Fibroblast of upper back skin (primary cell): ENCODE measurements at places on chromosomes 13 and 19.

DNA sequence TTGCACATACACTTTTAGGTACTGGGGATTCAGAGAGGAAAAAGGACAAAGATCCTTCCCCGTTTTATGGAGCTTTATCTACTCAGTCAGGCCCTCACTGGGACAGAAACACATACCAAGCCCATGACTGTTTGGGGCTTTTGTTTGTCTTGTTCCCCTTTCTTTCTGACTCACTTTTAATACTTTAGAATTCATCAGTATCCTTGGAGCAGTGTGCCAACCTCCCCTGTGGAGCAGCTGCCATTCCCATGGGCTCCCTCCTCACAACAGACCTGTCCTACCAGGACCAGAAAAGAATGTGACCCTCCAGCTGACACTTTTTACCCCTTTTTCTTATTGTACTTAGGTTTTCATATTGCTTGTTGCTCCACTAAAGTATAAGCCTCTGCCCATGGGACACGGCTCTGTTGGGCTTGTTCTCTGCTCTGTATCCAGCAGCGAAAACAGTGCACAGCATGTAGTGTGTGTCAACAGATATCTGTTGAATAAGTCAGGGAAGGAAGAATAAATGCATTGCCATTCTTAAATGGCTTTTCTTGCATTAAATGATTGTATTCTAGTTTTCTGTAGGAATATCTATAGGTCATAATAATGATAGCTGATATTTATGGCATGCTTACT, 431.1 kb downstream of the EFNB2 start:
- peak; percentile 94 for DNase-seq

DNA sequence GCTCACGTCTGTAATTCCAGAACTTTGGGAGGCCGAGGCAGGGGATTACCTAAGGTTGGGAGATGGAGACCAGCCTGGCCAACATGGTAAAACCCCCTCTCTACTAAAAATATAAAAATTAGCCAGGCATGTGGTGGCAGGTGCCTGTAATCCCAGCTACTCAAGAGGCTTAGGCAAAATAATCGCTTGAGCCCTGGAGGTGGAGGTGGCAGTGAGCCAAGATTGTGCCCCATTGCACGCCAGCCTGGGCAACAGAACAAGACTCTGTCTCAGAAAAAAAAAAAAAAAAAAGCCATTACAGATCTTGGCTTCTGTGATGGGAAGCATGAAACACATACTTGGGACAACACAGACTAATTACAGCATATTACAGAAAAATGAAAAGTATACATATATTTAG, 1404.5 kb upstream of the SPRY2 start:
- DNase-seq: no peak

DNA sequence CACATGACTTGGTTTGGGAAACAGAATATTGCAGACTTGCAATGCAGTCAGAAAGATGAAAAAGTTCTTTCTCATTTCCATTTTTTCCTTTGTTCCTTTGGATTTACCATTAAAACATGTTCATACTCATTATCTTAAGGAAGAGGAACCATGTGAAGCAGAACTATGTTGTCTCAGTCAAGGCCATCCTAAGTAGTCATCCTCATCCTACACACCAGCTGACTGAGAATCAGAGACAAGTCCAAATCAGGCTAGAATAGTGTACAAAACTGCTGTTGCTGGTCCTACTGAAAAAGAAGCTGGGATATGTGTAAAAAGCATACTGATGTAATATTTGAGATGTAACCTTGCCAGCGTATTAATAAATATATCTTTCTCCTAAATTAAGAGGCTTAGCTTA, 433.4 kb downstream of the SLITRK5 start:
- DNase-seq: no peak

DNA sequence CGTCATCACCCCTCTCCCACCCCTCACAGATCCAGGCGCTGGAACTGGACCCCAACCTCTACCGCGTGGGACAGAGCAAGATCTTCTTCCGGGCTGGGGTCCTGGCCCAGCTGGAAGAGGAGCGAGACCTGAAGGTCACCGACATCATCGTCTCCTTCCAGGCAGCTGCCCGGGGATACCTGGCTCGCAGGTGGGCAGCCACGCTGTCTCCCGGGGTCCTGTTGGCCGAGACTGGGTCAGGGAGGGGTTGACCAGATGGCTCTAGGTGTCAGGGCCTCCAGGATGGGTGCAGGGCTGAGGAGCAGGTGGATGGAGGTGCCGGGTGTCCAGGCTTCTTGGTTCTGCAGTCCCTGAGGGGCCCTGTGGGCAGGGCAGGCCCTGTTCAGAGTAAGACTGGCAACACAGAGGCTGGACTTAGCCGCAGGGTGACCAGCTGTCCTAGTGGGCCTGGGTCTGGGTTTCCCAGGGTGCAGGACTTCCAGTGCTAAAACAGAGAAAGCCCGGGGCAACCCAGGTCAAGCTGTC, 58.1 kb downstream of the MYH14 start:
- no peak for DNase-seq

- DNase-seq: no peak
Observed at GRCh38 chr13:98523455-98524102, 53.3 kb downstream of the STK24 start.

DNA sequence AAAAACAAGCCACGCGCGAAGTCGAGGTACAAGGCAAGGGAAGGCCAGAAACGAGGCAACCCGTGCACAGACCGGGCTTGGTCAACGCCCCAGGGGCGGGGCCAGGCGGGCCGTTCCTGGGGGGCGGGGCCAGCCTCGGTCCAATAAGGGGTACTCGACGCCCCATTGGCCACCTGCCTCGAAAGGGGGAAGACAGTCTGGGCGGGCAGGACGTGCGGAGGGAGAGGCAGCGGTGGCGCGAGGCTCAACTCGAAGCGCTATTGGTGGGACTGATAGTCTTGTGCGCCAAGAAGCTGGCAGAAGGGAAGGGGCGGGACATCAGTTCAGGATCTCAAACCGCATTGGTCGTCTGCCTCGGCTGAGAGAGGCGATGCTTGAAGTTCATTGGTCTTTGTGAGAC, at the start of gene LYPD4:
Gene LYPD4 (minus strand): TSS at position 83 of the 400 bp plus-strand sequence. CDS start 5,398 bp downstream, outside the sequence.
- no peak for DNase-seq

GRCh38 chr19:46824890-46825730, 25.5 kb downstream of the AP2S1 start:
- DNase-seq: no peak

DNA sequence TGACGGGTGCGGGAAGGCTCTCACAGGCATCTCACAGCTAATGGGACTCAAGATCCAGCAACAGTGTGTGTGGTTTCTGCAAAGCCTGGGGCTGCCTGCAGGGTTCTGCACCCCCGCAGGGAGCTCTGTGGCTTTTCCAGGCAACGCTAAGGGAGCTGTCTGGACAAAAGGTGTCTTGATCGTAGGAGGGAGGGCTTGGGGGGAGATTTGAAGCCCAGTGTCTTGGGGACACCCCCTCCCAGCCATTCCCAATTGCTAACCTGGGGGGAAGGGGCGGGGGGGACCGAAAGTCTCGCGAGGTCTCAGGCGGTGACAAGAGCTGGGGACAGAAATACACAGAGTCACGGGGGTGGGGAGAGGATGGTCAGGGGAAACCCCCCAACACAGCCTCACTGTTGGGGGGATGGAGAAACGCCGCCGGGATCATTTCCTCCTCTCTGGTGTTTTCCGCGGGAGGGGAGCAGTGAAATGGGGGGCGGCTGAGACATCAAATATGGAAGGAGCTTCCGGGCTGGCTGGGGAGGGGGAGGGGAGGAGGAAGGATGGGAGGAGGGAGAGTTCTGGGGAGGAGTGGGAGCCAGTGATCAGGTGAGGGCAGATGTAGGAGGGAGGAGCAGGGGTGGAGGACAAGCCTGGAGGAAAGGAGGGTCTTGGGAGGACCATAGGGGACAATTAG, 13.3 kb downstream of the KCNC3 start:
- DNase-seq: no peak

- no peak for DNase-seq
Observed at GRCh38 chr19:56474308-56474707, 2.8 kb downstream of the ZNF667 start.

DNA sequence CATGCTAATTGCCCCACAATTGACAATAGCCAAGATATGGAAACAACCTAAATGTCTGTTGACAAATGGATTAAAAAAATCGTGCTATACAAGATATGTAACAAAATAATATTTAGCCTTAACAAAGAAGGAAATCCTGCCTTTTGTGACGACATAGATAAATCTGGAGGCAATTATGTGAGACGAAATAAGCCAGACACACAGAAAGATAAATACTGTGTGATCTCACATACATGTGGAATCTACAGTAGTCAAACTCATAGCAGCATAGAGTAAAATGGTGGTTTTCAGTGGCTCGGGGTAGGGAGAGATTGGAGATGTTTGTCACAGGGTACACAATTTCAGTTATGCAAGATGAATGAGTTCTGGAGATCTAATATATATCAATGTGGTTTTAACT, 895.8 kb downstream of the SLITRK6 start:
- peak; percentile 3 for DNase-seq

DNA sequence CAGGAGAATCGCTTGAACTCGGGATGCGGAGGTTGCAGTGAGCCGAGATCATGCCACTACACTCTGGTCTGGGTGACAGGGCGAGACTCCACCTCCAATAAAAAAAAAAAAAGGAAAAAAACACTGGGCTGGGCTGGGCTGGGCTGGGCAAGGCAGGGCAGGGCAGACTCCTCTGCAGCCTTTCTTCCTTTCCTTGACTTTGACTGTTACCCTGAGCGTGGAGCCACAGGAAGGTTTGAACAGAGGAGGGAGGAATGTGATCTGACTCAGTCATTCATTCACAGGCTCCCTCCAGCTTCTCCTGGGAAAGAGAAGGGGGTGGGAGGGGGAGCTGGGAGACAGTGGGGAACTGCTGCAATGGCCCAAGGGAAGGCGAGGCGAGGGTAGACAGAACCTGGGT, 2.7 kb upstream of the ACTN4 start:
- DNase-seq: no peak

- no peak for DNase-seq
Observed at GRCh38 chr19:33427801-33428626, 54.5 kb downstream of the CEBPG start.

GRCh38 chr13:99004978-99005377, 27.1 kb upstream of the DOCK9 start:
- DNase-seq: no peak

- peak; percentile 31 for DNase-seq
Observed at GRCh38 chr19:5352229-5352763, 11.7 kb upstream of the PTPRS start.

- no peak for DNase-seq
Observed at GRCh38 chr13:27313770-27314169, 43.1 kb downstream of the RASL11A start.

DNA sequence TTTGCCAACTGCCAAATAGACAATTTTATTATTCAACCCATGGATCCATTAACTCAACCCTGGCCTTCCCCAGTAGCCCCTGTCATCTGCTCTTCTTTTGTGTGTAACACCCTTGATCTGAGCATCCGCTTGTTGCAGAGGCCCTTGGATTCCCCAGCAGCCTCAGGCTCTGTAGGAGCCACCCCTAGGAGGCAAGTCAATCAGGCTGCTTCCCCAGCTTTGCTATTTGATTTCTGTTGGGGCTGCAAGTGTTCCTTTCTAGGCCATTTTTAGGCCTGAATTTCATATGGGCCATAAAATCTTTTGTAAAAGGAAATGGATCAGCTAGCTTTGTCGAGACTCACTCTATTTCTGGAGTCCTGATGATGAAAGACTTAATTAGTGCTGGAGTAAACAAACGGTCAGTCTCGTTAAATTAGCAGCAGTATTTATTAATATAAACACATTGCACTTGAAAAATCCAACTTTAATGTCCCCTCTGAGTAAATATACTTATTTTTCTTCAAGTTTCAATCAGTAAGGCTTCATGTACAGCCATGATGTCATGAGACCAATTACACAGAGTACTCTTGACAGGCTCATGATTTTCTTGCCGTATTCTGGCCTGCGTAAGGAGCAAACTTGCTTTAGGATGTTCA, 105.3 kb downstream of the RGCC start:
- no peak for DNase-seq

- no peak for DNase-seq
Observed at GRCh38 chr19:1507192-1507660, 5.6 kb downstream of the ADAMTSL5 start.

DNA sequence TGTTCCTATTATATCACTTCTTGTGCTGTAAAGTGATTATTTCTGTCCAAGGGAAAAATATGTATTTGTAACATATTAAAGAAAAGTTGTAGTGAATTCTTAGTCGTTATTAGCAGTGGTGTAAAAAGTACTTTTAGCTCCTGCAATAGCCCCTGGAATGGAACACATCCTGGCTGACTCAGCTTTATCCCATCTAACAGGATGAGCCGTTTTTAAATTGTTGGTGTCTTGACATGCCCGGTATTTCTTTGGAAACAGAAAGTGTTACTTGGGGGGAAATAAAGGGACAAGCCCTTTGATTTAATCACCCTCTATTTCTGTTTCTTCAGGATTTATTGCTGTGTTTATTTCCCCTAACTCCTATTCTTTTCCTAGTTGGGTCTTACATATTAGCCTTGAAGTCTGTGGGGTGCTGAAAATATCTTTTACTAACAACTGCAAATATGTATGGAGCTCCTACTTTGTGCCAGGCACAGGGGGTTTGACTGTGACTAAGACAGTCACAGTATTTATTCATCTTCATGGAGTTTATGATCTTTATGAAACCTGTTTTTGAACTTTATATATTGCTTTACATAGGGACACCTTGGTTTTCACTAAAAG, 17.9 kb downstream of the COG3 start:
- peak; percentile 28 for DNase-seq

DNA sequence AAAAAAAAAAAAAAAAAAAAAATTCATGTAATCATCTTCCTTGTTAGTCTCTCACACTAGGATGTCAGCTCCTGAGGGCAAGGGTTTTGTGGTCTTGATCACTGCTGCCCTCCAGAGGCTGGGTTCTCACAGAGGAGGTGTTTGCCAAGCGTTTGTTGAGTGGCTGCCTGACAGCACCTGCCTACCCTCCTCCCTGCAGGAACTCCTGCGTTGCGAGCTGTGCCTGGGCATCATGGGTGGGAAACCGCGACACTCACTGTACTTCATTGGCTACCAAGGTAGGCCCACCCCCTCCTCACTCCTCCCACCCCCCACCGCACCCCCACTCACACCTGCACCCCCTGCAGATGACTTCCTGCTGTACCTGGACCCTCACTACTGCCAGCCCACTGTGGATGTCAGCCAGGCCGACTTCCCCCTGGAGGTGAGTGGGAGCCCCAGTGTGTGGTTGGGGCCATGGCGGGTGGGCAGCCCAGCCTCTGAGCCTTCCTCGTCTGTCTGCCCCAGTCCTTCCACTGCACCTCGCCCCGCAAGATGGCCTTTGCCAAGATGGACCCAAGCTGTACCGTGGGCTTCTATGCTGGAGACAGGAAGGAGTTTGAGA, 8.1 kb downstream of the ATG4D start:
- DNase-seq: peak; percentile 17

GRCh38 chr13:39105110-39105509, 66.9 kb downstream of the NHLRC3 start:
- DNase-seq: peak; percentile 2

DNA sequence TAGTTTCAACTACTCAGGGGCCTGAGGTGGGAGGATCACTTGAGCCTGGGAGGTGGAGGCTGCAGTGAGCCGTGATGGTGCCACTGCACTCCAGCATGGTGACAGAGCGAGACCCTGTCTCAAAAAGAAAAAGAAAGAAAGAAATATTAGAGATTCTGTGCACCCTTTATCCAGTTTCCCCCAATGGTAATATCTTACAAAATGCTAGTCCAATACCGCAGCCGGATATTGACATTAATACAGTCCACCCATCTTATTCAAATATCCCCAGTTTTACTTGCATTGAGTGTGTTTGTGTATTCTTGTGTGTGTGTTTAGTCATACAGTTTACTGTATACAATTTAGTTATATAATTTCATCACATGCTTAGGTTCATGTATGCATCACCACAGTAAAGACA, 8.6 kb upstream of the IFNL4 start:
- no peak for DNase-seq

- DNase-seq: peak; percentile 89
Observed at GRCh38 chr13:110108348-110109139, 198.4 kb downstream of the COL4A1 start.

- no peak for DNase-seq
Observed at GRCh38 chr19:1280636-1281568, 4.8 kb upstream of the EFNA2 start.
